Endothelial cell of umbilical vein (primary cell): ENCODE measurements at places on chromosomes 6 and 20. TPM values are rescaled to one million over a fixed set of nuclear protein-coding genes. Genes with fewer than 3 reads are reported as not detected.

SSTR4 gene
- not detected in 2 replicates for total RNA-seq

HLA-DQB2 gene
- total RNA-seq, result not detected in 2 replicates

FAM217B gene
- total RNA-seq, result 8.2 and 9.9 TPM in 2 replicates

NKAPL gene
- 1.1 and 1.6 TPM in 2 replicates for total RNA-seq

DEFB110 gene
- not detected in 2 replicates for total RNA-seq

PSORS1C1 gene
- total RNA-seq, result 9.2 and 13.2 TPM in 2 replicates

SCUBE3 gene
- 0.62 and 1.5 TPM in 2 replicates for total RNA-seq

CCN2 gene
- 2,488 and 2,886 TPM in 2 replicates for total RNA-seq

SLC13A3 gene
- total RNA-seq, result 0.09 and 0.40 TPM in 2 replicates

MDC1 gene
- total RNA-seq, result 42.3 and 43.6 TPM in 2 replicates

OR2B6 gene
- total RNA-seq, result not detected in 2 replicates

PBOV1 gene
- not detected in 2 replicates for total RNA-seq

BYSL gene
- 41.8 and 45.7 TPM in 2 replicates for total RNA-seq

PLA2G7 gene
- total RNA-seq, result not detected in 2 replicates

COL20A1 gene
- total RNA-seq, result not detected in 2 replicates

CD40 gene
- total RNA-seq, result 33.1 and 36.6 TPM in 2 replicates

ZNF343 gene
- total RNA-seq, result 7.9 and 9.2 TPM in 2 replicates

COL12A1 gene
- 89.1 and 102 TPM in 2 replicates for total RNA-seq

FAM8A1 gene
- total RNA-seq, result 11.3 and 11.5 TPM in 2 replicates

CFB gene
- total RNA-seq, result 0.51 and 1.5 TPM in 2 replicates

OSTM1 gene
- total RNA-seq, result 26.4 and 27.8 TPM in 2 replicates

TINAG gene
- 0.21 TPM in 1 of 2 replicates, not detected in the other for total RNA-seq

UBE2J1 gene
- 84.9 and 96.6 TPM in 2 replicates for total RNA-seq

ARMH2 gene
- total RNA-seq, result not detected in 2 replicates

KIAA1755 gene
- total RNA-seq, result 0.51 and 0.58 TPM in 2 replicates

ACSS1 gene
- 8.0 and 17.9 TPM in 2 replicates for total RNA-seq

KLHDC3 gene
- 84.6 and 84.8 TPM in 2 replicates for total RNA-seq

LPA gene
- not detected in 2 replicates for total RNA-seq

EYA4 gene
- total RNA-seq, result not detected in 2 replicates

VIP gene
- 1.2 and 2.0 TPM in 2 replicates for total RNA-seq

ECI2 gene
- total RNA-seq, result 91.0 and 91.5 TPM in 2 replicates

ANGPT4 gene
- not detected in 2 replicates for total RNA-seq

TRMT11 gene
- 10.7 and 11.3 TPM in 2 replicates for total RNA-seq

MANEA gene
- 17.7 and 18.5 TPM in 2 replicates for total RNA-seq

RBPJL gene
- total RNA-seq, result not detected in 2 replicates

DLL1 gene
- total RNA-seq, result 2.0 and 2.3 TPM in 2 replicates

DOP1A gene
- 12.3 and 14.2 TPM in 2 replicates for total RNA-seq

PTK6 gene
- 0.18 TPM in 1 of 2 replicates, not detected in the other for total RNA-seq

SLC22A16 gene
- total RNA-seq, result not detected in 2 replicates

MUCL3 gene
- total RNA-seq, result not detected in 2 replicates

CRIP3 gene
- total RNA-seq, result not detected in 2 replicates

DEFB116 gene
- not detected in 2 replicates for total RNA-seq

ADGRF5 gene
- 37.9 and 50.0 TPM in 2 replicates for total RNA-seq

C20orf202 gene
- total RNA-seq, result not detected in 2 replicates

MDN1 gene
- 35.1 and 39.6 TPM in 2 replicates for total RNA-seq

CHRNA4 gene
- not detected in 2 replicates for total RNA-seq

HS3ST5 gene
- total RNA-seq, result not detected in 2 replicates
